Cardiac septum (tissue), 1 donor: ENCODE measurements at places on chromosomes 6 and 20.

DNA sequence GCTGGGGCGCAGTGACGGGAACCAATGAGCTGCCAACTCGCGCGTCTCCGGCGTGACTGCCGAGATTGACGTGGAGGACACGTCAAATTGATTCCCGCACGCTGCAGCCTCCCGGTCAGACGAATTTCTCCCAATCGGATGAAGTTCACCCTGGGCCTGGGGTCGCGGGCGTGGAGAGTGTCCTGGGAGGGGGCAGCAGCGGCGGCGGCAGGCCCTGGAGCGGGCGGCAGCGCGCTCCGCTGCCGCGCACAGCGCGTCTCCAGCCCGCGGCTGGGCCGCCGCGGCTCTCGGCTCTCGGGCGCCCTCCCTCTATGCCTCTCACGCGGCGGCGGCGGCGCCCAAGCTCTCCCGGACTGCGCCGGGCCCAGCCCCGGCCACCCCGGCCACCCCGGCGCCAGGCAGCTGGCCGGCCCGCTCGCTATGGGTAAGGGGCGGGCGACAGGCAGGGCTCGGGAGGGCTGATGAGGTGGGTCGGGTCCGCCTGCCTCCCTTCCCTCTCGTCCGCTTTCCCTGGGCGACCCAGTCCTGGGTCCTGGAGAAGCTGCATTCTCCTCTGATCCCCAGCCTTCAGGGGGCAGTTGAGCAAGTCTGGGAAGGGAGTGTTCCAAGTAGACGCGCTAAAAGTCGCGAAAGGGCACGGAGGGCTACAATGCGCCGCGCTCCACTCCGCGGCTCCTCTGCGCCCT lies at the start of gene PAX1:
Gene PAX1 (plus strand): TSS at position 90 of the 686 bp plus-strand sequence. CDS start 49 bp downstream, at position 139.
- DNase-seq, result no peak

GRCh38 chr20:45209924-45210323 lies 3.1 kb downstream of the SEMG1 start:
- no peak for DNase-seq

- no peak for DNase-seq
Measured at GRCh38 chr6:21533678-21534077, 59.9 kb upstream of the SOX4 start.

GRCh38 chr6:10692965-10693538 lies 1.4 kb downstream of the C6orf52 start:
- DNase-seq, result no peak

- peak; percentile 46 for DNase-seq
Measured at GRCh38 chr6:33961691-33962090, 157.9 kb upstream of the MLN start.

- no peak for DNase-seq
Measured at GRCh38 chr6:138310294-138310693, 67.4 kb upstream of the SMIM28 start.

DNA sequence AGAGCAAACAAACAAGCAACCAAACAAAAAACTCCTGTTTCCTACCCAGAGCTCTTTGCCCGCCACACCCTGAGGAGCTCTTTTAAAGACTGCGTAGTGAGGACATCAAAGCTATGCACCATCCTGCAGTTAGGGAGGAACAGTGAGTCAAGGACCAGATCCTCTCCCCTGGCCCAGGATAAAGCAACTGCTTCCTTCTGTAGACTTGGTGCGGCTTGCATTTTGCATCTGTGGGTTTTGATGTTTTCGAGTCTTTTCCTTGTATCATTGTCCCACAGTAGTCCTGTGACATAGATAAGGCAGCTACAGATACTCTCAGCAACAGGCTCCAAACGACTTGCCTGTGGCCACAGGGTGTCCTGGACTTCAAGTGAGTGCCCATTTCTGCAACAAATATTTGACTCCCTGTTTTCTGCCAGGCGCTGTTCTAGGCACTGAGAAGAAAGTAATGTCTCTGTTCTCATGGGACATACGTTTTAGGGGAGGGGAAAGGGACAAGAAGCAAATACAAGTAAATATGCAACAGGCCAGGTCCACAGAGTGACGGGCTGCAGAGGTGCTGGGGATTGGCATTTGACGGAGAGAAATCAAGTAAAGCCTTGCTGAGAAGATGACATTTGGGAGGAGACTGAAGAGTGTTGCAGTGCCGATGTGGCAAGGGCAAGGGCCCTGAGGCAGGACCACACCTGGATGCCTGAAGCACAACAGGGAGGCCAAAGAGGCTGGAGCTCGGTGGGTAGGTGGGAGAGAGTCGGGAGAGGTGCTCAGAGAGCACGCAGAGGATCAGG lies 35.9 kb upstream of the MAP3K4 start:
- no peak for DNase-seq

- DNase-seq, result no peak
Measured at GRCh38 chr20:1534526-1534925, 23.0 kb downstream of the SIRPD start.

DNA sequence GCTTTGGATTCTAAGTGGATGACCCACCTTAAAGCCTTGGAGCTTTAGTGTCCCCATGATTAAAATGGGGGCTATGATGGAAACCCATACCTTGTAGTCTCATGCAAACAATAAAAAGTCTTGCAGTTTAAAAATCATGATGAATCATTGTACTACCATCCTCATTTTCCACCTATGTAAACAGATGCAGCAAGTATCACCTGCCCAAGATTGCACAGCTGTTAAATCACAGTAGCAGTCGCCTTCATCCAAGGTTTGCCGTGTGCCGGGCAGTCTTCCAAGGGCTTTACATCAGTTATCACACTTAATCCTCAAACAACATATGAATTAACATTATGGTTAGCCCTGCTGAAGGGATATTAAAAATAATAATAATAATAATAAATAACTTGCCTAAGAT lies 210.3 kb downstream of the FOXA2 start:
- no peak for DNase-seq

DNA sequence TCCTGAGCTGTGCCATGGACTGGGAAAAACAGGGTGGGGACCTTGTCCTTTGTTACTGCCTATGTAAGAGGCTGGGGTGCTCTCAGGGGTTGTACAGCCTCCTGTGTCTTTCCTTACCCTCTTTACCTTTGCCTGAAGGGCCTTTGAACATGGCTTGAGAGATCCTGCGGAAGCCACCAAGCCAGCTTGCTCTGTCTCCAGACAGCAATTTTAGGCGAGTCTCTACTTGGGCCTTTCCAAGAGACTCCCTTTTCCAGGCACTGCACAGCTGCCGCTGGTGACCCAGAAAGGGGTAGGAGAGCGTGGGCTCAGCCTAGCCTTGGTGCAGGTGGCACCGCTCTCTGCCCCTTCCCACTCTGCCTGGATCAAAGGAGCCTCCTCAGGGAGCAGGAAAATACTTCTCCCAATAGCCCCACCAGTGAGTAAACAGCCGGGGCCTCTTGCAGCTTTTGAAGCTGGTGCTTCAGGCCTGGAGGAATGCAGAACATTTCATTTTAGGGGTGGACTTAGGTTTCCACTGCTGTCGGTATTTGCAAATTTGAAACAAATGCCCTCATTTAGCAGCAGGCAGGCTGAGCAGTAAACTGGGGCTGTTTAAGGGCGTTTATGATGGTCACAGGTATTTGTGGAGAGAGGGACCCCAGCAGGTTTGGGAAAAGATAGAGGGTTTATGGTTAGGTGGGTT lies 13.9 kb downstream of the PTK7 start:
- no peak for DNase-seq

DNA sequence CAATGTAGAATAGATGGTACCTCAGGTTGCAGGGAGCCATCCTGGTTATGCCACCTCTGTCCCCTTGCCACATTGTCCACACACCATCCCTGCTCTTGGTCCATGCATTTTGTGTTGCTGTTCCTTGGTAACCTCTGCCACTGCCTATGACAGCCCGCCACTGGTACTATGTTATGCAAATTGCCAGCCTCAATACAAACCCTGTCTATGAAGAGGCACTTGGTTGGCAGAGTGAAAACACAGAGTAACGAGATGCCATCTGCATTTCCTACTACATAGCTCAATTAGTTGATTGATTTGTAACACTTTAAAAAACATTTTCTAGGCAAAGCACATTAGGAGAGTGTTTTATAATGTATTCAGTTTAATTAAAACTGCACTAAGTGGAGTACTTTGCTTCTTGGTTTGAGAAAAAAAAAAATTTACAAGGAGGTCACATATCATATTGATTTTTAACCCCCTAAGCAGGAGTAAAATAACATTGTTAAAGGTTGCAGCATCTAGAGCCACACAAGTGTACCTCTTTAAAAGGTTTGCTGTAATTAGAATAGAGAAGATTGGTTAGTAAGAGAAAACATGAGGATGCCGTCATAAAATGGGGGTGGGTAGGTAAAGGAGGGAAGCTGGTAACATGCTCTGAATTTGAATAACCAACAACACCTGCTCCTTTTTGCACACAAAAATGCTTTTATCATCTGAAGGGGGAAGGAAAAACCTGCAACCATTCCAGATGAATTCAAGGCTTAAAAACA lies 817.1 kb downstream of the KIF16B start:
- DNase-seq, result no peak

DNA sequence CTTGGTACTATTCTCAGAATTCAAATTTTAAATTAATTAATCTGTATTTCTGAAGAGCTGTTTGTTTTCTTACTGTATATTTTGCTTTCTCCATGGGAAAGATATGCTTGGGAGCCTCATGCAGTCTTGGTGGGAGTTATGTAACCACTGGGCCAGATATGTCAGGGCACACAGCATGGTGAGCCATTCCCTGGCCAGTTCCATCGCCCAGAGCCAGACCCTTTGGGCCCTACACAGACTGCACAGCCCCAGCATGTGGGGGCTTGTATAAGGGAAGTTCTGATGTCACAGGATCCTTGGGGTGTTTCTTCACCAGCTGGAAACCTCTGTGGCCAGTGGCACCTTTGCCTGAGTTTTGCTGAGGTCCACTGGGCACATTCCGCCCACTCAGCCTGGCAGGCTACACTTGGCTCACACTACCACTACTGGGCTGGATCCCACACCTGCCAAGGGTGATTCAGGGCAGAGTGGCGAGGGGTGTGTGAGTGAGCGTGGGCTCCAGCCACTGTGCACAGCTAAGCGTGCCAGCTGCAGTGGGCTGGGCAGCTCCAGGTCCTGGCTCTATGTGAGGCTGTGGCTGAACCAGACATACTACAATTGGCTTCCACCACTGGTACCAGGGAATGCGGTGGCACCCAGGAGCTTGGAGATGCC lies 293.5 kb downstream of the ARHGAP18 start:
- no peak for DNase-seq

- no peak for DNase-seq
Measured at GRCh38 chr6:42762426-42762859, 16.5 kb upstream of the TBCC start.

DNA sequence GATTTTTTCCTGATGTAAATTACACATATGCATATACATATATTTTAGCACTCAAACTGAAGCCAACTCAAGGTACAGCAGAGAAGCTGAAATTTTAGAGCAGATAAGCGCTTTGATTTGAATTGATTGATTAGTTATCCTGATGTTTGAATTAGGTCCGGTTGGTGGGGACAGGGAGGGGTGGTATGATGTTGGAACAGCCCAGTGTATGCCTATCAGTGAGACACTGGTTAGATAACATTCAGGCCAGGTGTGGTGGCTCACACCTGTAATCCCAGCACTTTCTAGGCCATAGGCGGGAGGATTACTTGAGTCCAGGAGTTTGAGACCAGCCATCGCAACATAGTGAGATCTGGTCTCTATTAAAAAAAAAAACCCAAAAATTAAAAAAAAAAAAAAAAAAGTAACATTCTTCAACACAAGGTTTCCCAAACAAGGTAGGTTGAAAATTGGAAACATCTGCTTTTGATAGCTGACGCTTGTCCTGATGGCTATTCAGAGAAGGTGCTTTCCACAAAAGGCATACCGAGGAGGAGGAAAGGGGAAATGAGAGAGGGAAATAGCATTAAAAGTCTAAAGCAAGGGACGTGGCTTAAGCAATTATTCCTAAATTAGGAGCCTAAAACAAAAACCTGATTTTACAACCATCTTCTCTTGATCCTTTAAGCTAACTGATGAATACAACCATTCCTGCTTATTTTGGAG lies 288.4 kb upstream of the JARID2 start:
- no peak for DNase-seq
